ENCODE measurements at places on chromosomes 1 and 21. TPM values are rescaled to one million over a fixed set of nuclear protein-coding genes. Genes with fewer than 3 reads are reported as not detected.

- no peaks in the 10 kb centered on the region for H3K4me1 ChIP-seq
- no peak for DNase-seq
- H3K27ac ChIP-seq = no peak overlapping the region
- H3K27me3 ChIP-seq = no peaks in the 10 kb centered on the region
- H3K4me3 ChIP-seq = no peak overlapping the region
- no peaks in the 10 kb centered on the region for H3K36me3 ChIP-seq
Observed at GRCh38 chr1:10555635-10556429, 81.1 kb downstream of the PEX14 start.

GRCh38 chr1:202221911-202222909 lies 28.6 kb downstream of the LGR6 start:
- H3K27me3 ChIP-seq = peaks cover 17% of the 10 kb centered on the region
- H3K27ac ChIP-seq = no peak overlapping the region

DNA sequence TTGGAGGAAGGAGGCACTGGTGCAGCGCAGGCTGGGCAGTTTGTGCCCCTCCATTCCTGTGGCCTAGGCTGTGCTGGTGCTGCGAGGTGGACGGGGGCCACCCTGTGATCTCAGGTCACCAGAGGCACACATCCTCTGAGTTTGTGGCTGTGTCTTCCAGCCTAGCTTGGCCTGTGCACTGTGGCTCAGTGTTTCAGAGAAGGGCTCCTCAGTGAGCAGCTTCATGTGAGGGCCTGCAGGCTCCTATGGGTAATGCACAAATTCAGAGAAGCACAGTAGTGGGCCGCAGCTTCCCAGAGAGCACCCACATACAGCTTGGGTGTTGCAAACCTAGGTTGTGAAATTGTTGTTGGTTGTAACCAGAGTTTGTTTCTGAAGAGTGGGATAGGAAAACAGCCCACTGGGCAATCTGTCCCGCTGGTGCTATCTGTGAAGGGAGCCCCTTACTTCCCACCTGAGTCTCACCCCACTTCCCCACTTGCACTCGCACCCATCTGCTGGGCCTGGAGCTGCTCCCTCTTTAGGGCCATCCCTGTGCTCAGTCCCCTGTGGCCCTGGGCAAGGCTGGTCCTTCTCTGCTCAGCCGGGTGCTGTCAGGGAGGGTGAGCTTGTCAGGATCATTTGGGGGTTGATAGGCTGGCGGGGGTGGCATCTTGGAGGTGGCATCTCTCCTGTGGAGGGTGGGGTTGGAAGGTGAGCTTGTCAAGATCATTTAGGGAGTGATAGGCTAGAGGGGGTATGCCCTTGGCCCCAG lies 30.2 kb downstream of the SNAP47 start:
- no peak for DNase-seq
- peaks cover 51% of the 10 kb centered on the region for H3K36me3 ChIP-seq
- H3K4me3 ChIP-seq = no peak overlapping the region
- H3K27ac ChIP-seq = no peak overlapping the region
- peaks cover 25% of the 10 kb centered on the region for H3K4me1 ChIP-seq
- H3K27me3 ChIP-seq = no peaks in the 10 kb centered on the region

Gene CENPF
- total RNA-seq = 6.4 TPM

DNA sequence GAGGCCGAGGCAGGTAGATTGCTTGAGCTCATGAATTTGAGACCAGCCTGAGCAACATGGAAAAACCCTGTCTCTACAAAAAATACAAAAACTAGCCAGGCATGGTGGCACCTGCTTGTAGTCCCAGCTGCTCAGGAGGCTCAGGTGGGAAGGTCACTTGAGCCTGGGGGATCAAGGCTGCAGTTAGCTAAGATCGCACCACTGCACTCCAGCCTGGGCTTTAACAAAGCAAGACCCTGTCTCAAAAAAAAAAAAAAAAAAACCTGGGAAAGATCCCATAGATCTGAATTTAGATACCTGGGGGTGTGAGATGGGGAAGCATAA lies 32.9 kb downstream of the NIBAN1 start:
- H3K4me1 ChIP-seq = peaks cover 11% of the 10 kb centered on the region
- H3K27me3 ChIP-seq = no peaks in the 10 kb centered on the region
- no peak overlapping the region for H3K4me3 ChIP-seq
- H3K27ac ChIP-seq = no peak overlapping the region

- no peak overlapping the region for H3K4me3 ChIP-seq
- DNase-seq = peak; percentile 84
- H3K36me3 ChIP-seq = no peaks in the 10 kb centered on the region
Observed at GRCh38 chr1:18962121-18962721, 5.7 kb upstream of the IFFO2 start.

DNA sequence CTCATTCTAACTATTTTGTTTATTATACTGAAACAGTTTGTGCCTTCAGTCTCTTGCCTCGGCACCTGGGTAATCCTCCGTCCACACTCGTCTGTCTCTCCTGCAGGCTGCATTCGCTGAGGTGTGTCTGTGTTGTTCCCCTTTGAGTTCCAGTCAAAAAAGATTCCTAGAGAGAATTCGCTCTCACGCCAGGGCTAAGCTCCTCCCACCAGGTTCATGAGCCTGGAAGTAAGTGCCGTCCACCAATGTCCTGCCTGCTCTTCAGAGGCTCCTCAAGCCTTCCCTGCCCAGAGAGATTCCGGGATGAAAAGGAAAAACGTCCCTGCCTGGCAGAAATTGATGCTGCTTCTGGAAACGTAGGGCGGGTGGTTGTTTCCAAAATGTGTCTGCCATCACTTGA lies 12.9 kb downstream of the KIAA2013 start:
- peaks cover 12% of the 10 kb centered on the region for H3K36me3 ChIP-seq
- no peak for DNase-seq
- H3K27me3 ChIP-seq = no peaks in the 10 kb centered on the region
- H3K4me1 ChIP-seq = peaks cover 13% of the 10 kb centered on the region
- no peak overlapping the region for H3K27ac ChIP-seq

DNA sequence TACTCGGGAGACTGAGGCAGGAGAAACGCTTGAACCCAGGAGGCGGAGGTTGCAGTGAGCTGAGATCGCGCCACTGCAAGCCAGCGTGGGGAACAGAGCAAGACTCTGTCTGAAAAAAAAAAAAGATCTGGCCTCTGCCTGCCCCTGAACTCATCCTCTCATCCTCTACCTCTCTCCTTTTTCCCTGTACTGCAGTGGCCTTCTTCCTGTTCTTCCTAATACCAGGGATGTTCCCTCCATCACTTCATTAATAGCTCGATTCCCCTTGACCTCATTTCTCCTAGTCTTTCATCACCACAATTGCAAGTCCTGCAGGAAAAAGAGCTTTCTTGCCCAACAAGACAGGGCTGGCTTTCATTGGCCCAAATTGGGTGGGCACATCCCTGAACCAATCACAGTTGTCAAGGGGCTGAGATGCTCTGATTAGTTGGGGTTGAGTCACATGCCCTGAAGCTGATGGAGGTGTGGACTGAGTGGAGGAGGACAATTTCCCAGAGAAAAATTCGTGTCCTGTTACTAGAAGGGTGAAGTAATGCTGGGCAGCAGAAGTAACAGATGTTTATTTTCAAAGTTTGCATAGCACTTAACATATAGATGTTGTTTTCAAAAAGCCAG lies 86.8 kb upstream of the PUM1 start:
- no peak for DNase-seq
- H3K4me3 ChIP-seq = no peak overlapping the region
- H3K27me3 ChIP-seq = no peaks in the 10 kb centered on the region

Gene AK5
- 1.2 TPM for total RNA-seq

Gene NUDC
- 65.2 TPM for total RNA-seq

DNA sequence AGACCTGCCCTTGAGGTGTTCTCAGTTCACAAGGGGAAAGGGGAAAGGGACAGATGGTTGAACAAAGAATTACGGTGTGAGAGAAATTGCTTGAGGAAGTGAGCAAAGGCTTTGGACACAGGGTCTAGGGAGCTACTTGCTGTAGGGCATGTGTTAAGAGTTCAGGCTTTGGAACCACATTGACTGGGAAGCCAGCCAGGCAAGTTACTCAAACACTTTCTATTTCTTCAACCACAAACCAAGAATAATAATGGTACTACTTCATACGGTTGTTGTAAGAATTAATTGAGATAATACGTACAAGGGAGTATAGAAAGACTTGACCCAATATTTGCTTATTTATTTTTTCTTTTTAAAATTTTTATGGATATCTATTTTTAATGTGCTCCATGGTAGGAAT lies 26.6 kb downstream of the AK4 start:
- no peaks in the 10 kb centered on the region for H3K27me3 ChIP-seq
- H3K4me3 ChIP-seq = no peak overlapping the region
- DNase-seq = peak; percentile 75
- peaks cover 58% of the 10 kb centered on the region for H3K4me1 ChIP-seq

DNA sequence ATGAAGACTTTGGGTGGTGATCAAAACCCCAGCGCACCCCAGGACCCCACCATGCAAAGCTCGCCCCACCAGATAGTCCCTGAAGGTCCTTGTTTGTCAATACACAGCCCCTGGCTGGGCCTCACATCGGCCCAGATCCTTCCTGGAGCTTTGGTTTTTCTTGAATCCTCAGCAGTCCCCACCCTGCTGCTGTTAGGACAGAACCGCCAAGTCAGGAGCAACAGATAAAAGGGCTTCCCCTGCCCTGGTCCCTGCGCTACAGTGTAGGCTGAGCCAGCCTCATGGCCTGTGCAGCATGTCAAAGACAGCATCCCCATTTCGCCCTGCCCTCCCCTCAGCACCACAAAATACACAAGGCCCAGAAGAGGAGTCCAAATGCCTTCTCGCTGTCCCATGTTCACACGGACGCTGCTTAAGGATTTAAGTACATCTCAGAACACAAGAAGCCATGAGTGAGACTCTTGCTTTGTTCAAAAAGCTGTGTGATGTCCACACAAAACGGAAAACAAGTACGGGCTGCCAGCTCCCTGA lies 65.7 kb downstream of the PSMG1 start:
- no peak overlapping the region for H3K4me3 ChIP-seq
- H3K36me3 ChIP-seq = no peaks in the 10 kb centered on the region
- no peaks in the 10 kb centered on the region for H3K4me1 ChIP-seq
- no peak for DNase-seq
- no peaks in the 10 kb centered on the region for H3K27me3 ChIP-seq
- no peak overlapping the region for H3K27ac ChIP-seq

GRCh38 chr1:145995148-145995881 lies 1.1 kb downstream of the TXNIP start:
- H3K4me1 ChIP-seq = peaks cover 53% of the 10 kb centered on the region
- peak; percentile 36 for DNase-seq
- peaks cover 33% of the 10 kb centered on the region for H3K36me3 ChIP-seq
- H3K4me3 ChIP-seq = peak overlapping the region; percentile 76
- no peaks in the 10 kb centered on the region for H3K27me3 ChIP-seq

Gene MEGF6
- 66.7 TPM for total RNA-seq

Gene ADORA1
- total RNA-seq = 5.2 TPM

GRCh38 chr21:28804089-28804670 lies 188.5 kb downstream of the LTN1 start:
- H3K27ac ChIP-seq = peak overlapping the region; percentile 60
- DNase-seq = no peak
- no peaks in the 10 kb centered on the region for H3K4me1 ChIP-seq
- H3K27me3 ChIP-seq = no peaks in the 10 kb centered on the region

DNA sequence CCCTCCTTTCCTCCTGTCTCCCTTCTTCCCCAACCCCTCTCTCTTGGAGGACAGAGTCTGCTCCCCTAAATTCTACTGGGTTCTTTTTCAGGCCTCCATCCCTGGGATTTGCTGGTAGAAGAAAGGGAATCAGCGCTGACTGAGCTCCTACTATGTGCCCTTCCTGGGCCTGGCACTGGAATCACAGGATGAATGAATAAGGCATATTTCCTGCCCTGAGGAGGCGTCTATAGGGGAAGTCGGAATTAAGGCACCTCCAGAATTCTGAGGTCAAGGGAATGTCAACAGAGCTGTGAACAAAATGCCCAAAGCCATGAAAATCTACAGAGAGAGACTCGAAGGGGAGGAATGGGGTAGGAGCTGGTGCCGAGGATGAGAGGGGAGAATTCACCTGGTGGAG lies 17.4 kb upstream of the BTG2 start:
- H3K4me3 ChIP-seq = no peak overlapping the region
- no peak for DNase-seq
- no peaks in the 10 kb centered on the region for H3K27me3 ChIP-seq
- no peaks in the 10 kb centered on the region for H3K36me3 ChIP-seq

Gene PRDM16
- total RNA-seq = 0.47 TPM

- no peaks in the 10 kb centered on the region for H3K4me1 ChIP-seq
- no peaks in the 10 kb centered on the region for H3K36me3 ChIP-seq
- H3K27ac ChIP-seq = no peak overlapping the region
- H3K27me3 ChIP-seq = peaks cover 34% of the 10 kb centered on the region
- DNase-seq = no peak
Observed at GRCh38 chr1:202264726-202265125, 71.1 kb downstream of the LGR6 start.

DNA sequence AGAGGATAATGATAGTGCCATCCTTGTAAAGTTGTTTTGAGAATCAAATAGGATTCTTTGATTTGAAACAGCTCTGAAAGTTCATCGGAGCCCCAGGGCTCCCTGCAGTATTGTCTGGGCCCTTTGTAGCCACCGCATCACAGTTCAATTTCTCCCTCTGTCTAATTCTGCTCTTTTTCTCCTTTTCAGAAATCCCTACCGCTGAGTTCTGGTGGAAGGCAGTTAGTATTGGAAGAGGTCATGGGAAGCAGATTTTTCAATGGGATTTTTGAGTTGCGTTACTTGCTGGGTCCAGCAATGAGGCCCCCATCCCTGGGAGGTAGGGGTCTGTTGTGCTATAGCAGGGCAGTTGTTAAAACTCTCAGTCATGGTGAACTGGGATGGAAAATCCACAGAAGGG lies 101.0 kb upstream of the DISP3 start:
- no peak for DNase-seq
- no peak overlapping the region for H3K27ac ChIP-seq
- no peak overlapping the region for H3K4me3 ChIP-seq

DNA sequence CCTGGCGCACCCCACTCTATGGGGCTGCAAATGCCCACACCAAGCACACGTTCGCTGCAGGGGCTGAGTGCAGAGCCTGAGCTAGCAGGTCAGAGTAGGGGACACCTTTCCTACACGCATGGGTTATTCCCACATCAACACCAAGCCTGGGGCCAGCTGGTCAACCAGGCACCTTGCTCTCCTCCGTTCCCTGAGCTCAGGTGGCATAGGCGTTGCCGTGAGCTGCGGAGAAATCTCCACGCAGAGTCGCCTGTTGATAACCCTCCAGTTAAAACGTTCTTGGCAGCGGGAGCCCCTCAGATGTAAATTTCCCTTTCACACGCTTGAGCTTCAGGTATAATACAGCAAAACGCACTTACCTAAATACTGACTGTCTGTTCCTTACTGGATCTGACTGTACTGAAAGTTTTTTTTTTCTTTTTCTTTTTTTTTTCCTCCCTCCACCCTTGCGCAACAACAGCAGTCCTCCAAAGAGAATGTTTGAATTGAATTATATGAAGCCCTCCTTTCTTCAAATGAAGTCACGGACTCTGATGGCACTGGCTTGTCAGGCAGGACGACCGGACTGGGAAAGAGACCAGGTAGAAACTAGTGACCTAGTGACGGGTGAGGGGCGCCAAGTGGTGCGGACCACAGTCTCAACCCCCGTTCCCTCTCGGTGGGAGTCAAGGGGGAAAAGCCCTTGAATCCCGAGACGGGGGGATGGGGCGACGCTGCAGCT lies 2.1 kb downstream of the BRINP3 start:
- H3K27me3 ChIP-seq = peaks cover 54% of the 10 kb centered on the region
- DNase-seq = no peak
- H3K27ac ChIP-seq = no peak overlapping the region
- H3K36me3 ChIP-seq = no peaks in the 10 kb centered on the region

GRCh38 chr1:183198463-183198862 lies 12.4 kb downstream of the LAMC2 start:
- no peaks in the 10 kb centered on the region for H3K27me3 ChIP-seq
- no peaks in the 10 kb centered on the region for H3K36me3 ChIP-seq
- H3K4me1 ChIP-seq = peaks cover 10% of the 10 kb centered on the region
- no peak overlapping the region for H3K4me3 ChIP-seq
- peak overlapping the region; percentile 70 for H3K27ac ChIP-seq
- DNase-seq = no peak
